ENCODE measurements at places on chromosomes 6 and 20.

DNA sequence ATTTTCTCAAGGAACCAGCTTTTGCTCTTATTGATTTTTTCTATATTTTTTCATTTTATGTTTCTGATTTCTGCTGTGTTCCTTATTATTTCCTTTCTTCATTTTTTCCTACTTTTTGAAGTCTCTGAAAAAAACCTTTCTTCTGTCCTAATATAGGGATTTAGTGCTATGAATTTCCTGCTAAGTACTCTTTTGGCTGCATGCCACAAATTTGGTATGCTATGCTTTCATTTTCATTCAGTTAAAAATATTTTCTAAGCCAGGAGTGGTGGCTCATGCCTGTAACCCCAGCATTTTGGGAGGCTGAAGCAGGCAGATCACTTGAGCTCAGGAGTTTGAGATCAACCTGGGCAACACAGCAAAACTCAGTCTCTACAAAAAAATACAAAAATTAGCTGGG is 30.6 kb downstream of the SIRPD start:
- DNase-seq = no peak

DNA sequence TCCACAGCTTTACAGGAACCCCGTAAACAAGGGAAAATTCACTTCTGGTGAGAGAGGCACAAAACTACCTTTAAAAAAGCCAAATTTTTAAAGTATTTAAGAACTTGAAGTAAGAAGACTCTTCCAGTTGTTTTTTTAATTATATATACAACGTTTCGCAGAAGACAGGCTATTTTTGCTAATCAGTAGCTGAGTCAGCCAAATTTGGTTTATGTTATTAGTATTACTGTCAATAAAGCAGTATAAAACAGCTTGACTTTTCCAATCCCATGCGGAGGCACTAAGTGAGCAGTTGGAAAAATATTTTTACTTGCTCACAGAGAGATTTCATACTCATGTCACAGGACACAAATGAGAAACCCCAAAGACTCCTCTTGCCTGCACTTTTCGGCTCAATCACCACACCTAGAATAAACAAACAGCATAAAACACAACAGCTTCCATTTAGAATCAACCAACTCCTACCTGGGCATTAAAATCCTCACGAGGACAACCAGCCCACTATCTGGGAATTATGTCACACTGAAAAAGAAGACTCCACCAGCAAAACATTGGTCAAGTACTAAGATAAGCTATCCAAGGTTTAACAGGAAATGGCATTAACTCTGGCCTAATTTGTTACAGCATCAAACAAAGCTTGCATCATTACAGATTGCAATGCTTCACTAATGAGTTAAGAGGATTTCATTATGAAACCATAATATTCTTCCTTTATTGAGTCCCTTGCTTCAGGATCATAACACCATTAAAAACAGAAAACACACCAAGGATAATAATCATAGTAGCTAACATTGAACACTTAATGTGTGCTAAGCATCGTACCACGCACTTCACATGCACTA is 26.3 kb downstream of the ELOVL5 start:
- DNase-seq = no peak

DNA sequence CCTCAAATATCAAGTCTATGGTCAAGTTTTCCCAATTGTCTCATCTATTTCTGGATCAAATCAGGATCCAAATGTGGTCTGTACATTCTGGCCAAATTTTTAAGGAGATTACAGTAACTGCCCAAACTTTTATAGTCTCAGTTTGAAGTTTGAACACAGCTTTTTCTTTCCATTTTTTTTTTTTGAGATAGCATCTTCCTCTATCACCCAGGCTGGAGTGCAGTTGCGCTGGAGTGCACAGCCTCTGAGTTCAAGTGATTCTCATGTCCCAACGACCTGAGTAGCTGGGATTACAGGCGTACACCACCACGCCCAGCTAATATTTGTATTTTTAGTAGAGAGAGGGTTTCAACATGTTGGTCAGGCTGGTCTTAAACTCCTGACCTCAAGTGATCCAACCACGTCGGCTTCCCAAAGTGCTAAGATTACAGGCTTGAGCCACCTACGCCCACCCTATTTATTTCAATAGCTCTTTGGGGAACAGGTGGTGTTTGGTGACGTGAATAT is 84.9 kb upstream of the CARMIL1 start:
- no peak for DNase-seq

GRCh38 chr6:105967917-105968602 is 118.1 kb upstream of the PRDM1 start:
- no peak for DNase-seq

- DNase-seq = no peak
These were observed 99.3 kb downstream of the BMP5 start for GRCh38 chr6:55776113-55776512.

GRCh38 chr6:150755524-150755923 is 110.0 kb upstream of the MTHFD1L start:
- no peak for DNase-seq

- DNase-seq = no peak
These were observed 96.6 kb downstream of the SLC16A10 start for GRCh38 chr6:111183702-111184517.

- DNase-seq = no peak
These were observed 36.3 kb upstream of the GATA5 start for GRCh38 chr20:62511915-62512610.

- DNase-seq = peak; percentile 51
These were observed 137.8 kb upstream of the SPACA1 start for GRCh38 chr6:87909849-87910248.

DNA sequence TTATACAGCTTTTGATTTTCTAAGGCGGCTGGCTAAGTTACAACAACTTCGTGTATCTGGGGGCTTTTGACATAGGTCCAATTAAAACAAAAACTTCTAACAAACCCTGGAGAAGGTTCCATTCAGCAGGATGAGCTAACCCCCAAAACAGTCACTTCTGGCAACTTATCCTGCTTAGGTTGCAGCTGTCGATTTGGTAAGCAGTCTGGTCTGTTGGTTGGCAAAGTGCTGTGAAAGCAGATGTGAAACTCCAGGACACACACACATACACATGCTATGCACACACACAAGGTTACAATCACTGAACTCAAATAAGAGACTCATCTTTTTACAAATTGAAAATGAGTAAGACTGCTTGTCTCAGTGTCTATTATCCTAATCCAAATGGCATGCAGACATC is 119.0 kb upstream of the STMND1 start:
- no peak for DNase-seq

DNA sequence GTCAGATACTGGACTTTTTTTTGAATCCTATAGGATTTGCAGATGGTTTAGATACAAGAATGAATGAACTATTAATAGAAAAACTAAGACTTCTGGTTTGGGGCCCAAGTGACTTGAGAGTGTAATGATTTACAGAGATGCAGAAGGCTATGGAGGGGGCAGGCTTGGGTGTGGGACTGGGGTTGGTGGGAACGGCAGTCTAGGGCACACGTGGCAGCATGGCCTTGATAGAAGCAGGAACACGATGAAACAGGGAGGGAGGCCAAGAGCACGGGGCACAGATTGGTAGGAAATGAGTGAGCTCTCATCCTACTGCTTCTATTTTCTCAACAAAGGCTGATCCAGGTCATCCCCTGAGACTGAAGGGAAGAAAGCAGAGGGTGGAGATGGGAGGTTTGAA is 3.4 kb upstream of the UST start:
- DNase-seq = no peak

- no peak for DNase-seq
These were observed 6.9 kb upstream of the OCSTAMP start for GRCh38 chr20:46557231-46557956.

- DNase-seq = no peak
These were observed 122.6 kb downstream of the FUT9 start for GRCh38 chr6:96138406-96138805.

- no peak for DNase-seq
These were observed 3.0 kb upstream of the RAB44 start for GRCh38 chr6:36694616-36695015.

DNA sequence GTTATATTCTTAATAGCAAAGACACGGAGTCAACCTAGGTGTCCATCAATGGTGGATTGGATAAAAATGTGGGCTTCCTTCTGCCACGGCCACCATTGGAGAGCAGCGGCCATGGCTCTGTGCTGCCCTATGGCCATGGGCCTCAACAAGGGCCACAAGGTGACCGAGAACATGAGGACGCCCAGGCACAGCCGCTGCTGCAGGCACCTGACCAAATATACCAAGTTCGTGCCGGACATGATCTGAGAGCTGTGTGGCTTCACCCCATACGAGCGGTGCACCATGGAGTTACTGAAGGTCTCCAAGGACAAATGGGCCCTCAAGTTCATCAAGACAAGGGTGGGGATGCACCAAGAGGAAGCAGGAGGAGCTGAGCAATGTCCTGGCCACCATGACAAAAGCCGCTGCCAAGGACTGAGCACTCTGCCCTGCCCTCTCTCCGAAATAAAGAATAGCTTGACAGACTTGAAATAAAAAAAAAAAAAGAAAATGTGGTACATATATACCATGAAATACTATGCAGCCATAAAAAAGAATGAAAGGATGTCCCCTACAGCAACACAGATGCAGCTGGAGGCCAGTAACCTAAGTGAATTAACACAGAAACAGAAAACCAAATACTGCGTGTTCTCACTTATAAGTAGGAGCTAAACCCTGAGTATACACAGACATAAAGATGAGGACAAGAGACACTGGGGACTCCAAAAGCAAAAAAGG is 81.0 kb downstream of the FKBP5 start:
- DNase-seq = no peak

DNA sequence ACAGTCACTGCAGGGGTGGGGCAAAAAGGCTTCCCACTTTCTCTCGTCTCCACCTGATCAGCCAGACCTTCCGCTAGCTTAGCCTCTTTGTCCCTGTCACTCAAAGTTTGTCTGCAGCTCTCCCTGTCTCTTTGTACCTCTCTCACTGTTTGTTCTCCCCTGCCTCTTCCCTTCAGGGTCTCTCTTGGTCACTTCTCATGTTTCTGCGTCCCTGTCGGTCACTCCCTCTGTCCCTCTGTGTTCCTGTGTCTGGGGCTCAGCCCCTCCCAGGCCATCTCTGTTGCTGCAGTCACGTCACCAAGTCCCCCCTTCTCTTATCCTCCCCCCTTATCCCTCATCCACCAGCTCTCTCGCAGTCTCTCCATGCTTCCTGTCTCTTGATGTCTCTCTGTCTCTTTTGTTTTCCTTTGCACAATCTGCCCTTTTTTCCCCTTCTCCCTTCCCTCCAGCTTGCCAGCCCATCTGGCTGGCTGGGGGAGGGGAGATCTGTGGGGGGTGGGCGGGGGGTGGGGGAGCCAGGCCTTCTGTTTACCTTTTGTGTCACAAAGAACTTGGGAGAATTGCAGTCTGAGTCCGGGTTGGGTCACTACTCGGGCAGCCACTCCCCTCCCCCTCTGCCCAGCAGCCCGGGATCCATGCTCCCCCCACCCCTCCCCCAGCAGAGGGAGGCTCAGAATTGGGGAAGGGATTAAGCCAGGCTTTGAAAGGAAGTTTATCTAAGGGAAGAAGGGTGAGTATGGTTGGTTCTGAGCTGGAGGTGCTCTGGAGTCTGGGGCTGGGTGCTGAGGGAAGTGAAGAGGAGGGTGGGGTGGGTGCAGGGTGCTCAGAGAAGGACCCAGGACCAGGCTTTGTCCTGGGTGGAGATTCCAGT is 32.3 kb downstream of the FOXP4 start:
- DNase-seq = no peak

- DNase-seq = no peak
These were observed 167.7 kb downstream of the DOK5 start for GRCh38 chr20:54642864-54643667.

GRCh38 chr20:16107172-16107870 is 465.9 kb downstream of the KIF16B start:
- no peak for DNase-seq

GRCh38 chr6:4637691-4638433 is 138.3 kb upstream of the CDYL start:
- DNase-seq = peak; percentile 68

DNA sequence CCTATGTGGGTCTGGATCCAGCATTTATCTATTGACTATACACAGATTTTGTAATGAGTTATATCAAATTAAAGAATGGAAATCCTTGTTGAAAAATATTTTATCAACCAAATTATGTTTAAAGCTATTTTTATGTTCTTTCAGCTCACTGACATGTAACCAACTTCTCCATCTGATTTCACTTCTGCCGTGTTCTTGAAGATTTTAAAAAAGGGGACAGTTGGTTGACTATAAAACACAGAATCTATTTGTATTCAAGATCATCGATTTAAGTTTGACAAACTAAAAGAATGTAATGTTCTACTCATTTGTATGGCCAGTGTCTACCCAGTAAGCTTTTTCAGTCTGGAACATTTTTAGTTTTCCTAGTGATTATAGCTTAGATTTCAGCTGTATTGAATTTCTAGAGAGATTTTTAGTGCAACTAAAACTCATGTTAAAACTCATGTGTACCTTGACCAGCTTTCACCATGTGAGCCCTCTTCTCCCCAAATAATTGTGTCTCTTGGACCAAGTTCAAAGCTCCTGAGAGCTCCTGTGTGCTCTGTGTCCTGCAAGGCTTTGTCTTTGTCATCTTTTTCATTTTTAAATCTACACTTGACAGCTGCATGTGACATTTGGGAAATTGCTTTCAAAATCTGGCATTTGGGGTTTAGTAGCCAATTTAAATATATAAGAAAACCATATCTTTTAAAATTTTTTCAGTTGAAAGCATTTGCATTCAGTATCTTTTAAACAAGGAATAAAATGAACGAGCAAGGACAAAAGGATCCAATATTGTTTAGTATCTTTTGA is 118.4 kb upstream of the TIAM2 start:
- no peak for DNase-seq
